ENCODE measurements at places on chromosomes 7 and 10.

- no peak for DNase-seq
Observed at GRCh38 chr7:31061185-31061584, 9.1 kb downstream of the ADCYAP1R1 start.

DNA sequence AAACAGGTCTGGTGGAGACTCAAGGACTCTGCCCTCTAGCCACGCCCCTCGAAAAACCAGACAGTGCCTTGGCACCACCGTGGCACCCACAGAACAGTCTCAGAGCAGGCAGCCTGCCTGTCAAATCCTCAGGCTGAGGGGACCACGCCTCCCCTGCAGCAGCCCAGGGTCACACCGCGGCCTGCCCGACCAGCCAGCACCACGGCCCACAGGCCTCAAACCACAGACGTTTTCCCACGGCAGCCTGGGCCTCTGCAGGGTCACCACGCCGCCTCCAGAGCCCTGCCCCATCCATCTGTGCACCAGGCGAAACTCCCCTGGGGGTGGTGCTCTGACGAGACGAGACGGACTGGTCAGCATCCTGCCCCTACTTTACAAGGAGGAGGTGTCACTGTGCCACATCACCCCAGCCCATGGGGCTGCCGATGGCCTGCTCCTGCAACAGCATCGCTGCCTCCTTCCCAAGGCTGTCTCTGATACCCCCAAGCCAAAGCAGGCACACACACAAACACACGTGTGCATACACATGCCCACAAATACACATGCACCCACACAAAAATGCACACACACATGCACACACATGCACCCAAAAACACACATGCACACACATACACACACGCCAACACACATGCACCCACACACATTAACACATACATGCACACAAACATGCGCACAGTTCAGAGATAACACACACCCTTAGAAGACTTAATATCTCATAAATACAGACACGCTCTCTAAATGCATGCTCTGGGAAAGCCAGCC is 24.6 kb downstream of the PAPOLB start:
- DNase-seq = no peak

DNA sequence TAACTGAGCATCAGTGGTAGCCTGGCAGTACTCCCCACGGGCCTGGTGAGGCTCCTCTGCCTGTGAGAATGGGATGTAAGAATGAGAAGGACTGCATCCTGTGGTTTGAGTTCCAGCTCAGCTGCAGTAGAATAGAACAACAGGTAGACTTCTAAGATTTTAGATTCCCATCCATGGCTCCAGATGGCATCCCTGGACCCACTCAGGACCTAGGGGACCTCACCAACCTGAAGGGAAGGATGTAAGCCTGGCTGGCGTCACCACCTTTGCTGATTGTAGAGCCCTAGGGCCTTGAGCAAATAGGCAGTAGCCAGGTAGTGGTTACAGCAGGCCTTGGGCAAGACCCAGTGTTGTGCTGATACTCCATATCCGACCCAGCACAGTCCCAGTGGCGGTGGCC is 9.6 kb upstream of the AOC1 start:
- no peak for DNase-seq

DNA sequence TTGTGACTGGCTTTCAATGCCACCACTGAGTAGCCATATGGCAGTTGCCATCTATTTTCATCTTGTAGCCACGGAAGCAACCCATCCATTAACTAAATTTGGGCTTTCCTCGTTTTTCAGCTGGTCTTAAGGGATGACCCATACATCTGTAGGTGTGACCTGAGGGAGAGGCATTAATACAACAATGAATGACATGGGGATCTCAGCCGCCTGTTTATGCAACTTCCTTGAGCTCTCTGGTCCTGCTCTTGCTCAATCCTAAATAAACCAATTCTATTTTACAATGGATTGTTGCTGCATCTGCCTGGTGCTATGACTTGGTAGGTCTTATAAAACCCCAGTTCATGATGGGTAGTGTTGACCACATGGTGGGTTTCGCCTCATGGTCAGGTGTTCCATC is 21.9 kb upstream of the ADAM22 start:
- no peak for DNase-seq

GRCh38 chr10:121927841-121928527 is at the start of gene ATE1:
Gene ATE1 (minus strand): TSS chr10:121928031. CDS start chr10:121927949, 82 bp downstream.
- peak; percentile 94 for DNase-seq

DNA sequence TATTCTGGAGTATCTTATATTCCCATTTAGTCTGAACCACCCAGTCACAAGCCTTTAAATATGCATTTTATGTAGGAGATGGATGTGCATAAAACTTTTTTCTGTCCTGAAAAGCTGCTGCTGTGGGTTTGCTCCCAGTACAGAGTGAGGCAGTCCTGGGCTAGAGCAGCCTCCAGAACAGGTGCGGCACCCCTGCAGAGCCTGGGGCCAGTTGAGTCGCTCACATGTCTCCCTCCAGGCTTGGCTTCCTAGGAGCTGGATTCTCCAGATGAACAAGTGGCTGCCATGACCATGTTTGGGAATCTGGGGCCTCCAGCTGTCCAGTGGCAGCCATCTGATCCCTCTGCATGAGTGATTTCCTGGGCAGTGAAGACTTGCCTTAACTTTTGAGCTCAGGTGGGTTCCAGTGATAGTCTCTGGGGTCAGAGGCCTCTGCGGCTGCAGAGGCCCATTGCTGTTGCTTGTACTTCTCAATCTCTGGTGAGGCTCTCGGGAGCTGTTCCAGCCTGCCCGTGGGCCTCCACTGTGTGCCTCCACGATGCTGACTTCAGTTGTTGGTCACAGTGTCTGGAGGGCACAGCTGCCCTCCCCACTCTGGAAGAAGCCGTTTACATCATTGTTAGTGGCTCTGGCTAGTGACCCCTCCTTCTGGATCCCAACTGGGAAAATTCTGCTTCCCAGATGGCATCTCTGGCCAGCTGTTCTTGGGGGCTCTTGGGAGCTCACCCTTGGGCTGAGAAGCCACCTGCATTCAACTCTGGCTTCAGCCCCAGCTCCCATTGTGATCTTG is 120.4 kb downstream of the EMX2 start:
- no peak for DNase-seq

GRCh38 chr10:117132751-117133231 is 5.3 kb downstream of the VAX1 start:
- DNase-seq = no peak

- no peak for DNase-seq
Observed at GRCh38 chr7:6385110-6385781, 62.5 kb downstream of the DAGLB start.

- no peak for DNase-seq
Observed at GRCh38 chr7:156609010-156609877, 31.3 kb upstream of the RNF32 start.

DNA sequence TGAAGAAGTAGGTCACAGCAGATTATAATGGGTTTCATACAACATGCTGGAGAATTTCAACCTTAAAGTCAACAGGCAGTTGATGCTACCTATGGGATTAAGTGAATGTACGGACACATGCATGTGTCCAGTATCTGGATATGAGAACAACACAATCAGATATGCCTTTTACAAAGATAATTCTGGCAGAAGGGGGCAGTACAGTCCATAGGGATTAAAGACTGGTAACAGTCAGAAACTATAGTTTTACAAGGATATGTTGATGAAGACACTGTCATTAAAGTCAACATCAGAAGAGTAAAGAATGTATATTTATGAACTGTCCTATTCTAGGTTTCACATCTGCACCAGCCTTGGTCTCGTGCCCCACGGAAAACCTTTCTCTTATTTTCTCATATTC is 41.5 kb downstream of the ANKMY2 start:
- no peak for DNase-seq

GRCh38 chr7:44221231-44221791 is 20.5 kb downstream of the YKT6 start:
- DNase-seq = no peak

GRCh38 chr7:107661865-107662379 is 1.3 kb downstream of the SLC26A4 start:
- DNase-seq = no peak

DNA sequence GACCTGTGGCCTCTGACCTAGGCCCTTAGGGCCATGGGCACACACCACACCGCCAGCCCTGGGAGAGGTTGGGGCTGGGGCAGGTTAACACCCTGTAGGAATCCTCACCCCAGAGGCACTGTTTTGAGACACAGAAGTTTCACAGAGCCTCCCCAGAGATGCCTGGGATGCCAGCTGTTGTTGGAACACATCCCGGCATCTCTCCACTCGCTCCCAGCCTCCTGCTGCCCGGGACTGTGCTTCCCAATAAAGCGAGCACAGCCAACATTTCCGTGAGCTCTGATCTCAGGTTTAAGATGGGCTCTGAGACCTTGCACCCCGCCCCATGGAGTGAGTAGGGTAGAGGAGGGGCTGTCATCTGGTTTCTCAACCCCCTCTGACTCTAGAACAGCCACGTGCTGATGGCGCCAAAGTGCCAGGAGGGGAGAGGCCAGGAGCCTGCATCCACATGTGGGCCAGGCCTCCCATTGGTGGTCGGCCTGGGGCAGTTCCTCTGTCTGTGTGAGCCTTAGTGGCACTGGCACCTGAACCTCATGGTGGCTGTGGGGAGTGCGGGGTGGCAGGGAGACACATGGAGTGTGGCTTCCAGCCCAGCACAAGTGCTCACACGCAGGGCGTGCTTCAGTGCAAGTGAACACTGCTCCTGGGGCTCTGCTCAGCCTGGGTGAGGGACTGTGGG is 54.7 kb downstream of the RASGEF1A start:
- DNase-seq = no peak

GRCh38 chr10:59754951-59755350 is 1.7 kb upstream of the MRLN start:
- DNase-seq = no peak

- no peak for DNase-seq
Observed at GRCh38 chr7:136186281-136186680, 209.1 kb upstream of the MTPN start.

- DNase-seq = no peak
Observed at GRCh38 chr10:63829573-63830149, 308.5 kb downstream of the REEP3 start.

- peak; percentile 22 for DNase-seq
Observed at GRCh38 chr7:81956520-81956919, 186.7 kb upstream of the HGF start.

- peak; percentile 27 for DNase-seq
Observed at GRCh38 chr10:61835069-61835945, 66.2 kb upstream of the ARID5B start.

DNA sequence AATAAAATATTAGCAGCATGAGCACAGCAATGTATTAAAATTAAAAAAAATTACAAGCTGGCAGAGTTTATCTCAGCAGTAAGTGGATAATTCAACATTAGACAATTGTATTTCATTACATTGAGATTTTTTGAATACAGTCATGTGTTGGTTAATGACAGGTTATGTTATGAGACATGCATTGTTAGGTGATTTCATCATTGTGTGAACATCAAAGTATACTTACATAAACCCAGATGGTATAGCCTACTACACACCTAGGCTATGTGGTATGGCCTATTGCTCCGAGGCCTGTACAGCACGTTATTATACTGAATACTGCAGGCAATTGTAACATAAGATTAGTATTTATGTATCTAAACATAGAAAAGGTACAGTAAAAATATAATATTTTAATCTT is 29.7 kb downstream of the CCDC6 start:
- DNase-seq = peak; percentile 47

- no peak for DNase-seq
Observed at GRCh38 chr10:92972886-92973285, 87.7 kb upstream of the CYP26C1 start.

GRCh38 chr7:138091032-138091431 is 14.8 kb downstream of the AKR1D1 start:
- no peak for DNase-seq

GRCh38 chr10:72248468-72249151 is 25.1 kb upstream of the DDIT4 start:
- DNase-seq = peak; percentile 26

DNA sequence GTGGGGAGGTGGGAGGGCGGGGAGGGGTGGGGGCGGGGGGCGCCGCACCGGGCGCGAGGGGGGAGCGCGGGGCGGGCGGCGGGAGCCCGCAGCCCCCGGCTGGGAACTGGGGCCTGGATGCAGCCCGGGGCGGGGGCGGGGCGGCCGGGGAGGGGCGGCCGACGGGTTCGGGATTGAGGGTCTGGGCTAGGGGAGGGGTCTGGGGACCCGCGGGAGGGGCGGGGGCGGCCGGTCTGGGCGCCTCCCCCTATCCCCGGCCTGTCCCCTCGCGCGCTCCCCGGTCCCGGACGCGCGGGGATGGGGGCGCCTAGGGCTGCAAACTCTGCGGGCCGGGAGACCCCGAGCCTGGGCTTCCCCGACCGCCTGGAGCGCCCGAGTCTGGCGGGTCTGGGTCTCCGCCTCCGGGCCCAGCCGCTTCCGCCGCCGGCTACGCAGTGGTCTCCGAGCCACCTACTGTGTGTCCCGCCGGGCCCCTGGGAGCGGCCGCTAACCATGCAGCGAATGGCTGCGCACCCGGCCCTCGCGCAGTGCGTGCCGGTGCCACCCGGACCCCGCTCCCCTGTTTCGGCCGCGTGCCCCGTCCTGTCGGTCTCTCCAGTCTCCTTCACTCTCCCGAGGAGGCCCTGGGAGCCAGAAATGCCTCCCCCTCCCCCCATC is 375 bp upstream of the FGF8 start:
- DNase-seq = no peak

GRCh38 chr10:13087986-13088618 is 11.9 kb upstream of the OPTN start:
- DNase-seq = no peak

- DNase-seq = peak; percentile 39
Observed at GRCh38 chr10:132142396-132143161, 44.2 kb upstream of the DPYSL4 start.

DNA sequence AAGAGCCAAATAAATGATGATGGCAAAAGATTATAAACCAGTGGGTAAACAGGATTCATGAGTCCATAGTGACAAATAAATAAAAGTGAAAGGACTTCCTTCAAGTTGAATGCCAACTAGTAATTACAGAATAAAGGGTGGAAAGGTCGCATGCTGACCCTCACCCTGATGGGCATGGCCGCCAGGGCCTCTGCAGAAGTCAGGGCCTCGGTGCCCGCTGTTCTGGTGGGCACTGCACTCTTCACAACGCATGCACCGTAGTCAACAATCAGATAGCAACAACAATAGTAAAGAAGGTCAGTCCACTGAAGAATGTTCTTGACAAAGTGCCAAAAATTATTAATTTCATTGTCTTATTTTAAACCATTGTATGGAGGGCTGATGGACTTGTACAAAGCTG is 123.2 kb upstream of the LANCL2 start:
- DNase-seq = no peak

GRCh38 chr10:12358863-12359564 is 9.7 kb downstream of the CAMK1D start:
- no peak for DNase-seq

- no peak for DNase-seq
Observed at GRCh38 chr10:48806342-48806741, 121.7 kb downstream of the WDFY4 start.

GRCh38 chr7:20596653-20597052 is 18.8 kb upstream of the ABCB5 start:
- no peak for DNase-seq

GRCh38 chr7:44469461-44470134 is 20.9 kb downstream of the NUDCD3 start:
- DNase-seq = no peak

DNA sequence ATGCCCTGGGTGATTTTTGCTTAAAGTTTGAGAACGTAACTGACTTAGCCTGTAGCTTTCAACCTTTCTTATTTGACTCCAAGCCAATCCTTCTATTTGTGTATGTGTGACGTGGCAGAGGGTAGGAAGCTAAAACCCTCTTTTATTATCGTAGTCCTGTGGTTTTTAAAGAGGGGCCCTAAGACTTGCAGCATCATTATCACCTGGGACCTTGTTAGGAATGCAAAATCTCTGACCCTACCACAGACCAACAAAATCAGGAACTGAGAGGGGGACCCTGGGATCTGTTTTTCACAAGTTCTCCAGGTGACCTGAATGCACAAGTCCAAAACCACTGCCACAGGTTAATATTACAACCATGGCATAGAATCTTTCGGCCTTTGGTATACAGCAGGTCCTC is 80.1 kb downstream of the OSBPL3 start:
- DNase-seq = no peak

Data from NCI-H146 (cell line).